ENCODE measurements at places on chromosomes 4 and X.

DNA sequence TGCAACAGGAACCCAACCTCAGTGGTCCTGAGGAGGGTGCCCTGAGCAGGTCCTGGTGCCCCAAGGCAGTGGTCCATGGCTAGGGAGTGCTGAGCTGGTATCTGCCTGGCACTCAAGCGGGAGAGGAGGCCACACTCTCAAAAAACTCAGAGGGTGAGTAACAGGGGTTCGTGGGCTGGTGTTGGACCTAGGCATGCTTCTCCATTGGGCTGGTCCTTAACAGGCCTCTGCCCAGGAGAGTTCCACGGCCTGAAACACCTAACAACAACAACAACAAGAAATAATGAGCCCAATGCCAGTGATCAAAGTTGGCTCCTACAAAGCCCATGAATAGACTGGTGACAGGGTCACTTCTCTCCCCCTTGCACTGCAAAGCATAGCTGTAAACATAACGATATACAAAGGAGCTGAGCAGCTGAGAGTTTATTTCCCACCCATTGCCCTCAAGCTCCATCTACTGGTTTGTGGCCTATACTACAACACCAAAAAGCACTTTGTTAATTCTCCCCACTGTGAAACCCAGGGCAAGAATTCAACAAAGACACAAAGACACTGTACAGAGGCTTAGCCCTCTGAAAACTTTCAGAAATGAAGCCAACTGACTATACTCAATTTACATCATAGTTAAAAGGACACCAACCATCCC, 736.1 kb upstream of the ADGRL3 start:
- peak; percentile 31 for DNase-seq

DNA sequence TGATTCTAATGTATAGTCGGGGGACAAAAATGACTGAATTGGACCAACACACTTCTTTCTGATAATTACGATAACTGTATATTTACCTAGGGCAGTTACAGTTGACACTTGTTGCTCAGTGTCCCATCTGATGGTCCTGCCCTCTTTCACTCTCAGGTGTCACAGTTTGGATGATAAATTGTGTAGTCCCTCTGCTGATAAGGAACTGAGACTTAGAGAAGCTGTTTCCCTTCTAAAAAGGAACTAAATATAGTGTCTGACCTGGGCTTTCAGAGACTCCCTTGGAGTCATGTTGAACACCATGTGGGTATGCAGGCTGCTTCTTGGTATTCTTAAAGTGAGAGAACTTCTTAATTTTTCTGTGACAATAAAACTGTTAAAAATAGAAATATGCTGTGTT, 23.7 kb upstream of the PNPLA4 start:
- no peak for DNase-seq

- DNase-seq: no peak
These were observed 168.8 kb downstream of the CLCN4 start for GRCh38 chrX:10325611-10326010.

- DNase-seq: no peak
These were observed 4.7 kb downstream of the LAMP2 start for GRCh38 chrX:120464411-120464810.

DNA sequence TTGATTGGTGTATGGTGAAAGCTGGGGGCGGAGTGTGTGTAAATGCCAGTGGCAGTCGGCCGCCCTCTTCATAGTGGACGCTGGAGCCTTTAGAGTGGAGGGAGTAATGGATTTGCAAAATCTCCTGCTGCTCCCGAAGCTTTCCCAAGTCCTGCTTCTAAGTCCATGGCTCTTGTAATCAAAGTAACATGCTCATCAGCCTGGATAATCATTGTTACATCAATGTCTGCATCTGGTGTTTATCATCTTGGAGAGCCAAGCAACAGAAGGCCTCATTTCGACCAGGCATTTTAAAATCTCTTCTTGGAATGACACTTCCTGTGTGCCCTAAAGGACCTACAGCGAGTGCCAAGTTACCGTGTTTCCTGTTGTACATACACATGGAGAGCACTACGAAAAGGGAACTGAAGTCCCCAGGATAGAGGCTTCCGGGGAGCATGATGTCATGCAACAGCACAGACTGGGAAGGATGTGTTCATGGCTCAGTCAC, 32.2 kb downstream of the UNC5C start:
- no peak for DNase-seq

DNA sequence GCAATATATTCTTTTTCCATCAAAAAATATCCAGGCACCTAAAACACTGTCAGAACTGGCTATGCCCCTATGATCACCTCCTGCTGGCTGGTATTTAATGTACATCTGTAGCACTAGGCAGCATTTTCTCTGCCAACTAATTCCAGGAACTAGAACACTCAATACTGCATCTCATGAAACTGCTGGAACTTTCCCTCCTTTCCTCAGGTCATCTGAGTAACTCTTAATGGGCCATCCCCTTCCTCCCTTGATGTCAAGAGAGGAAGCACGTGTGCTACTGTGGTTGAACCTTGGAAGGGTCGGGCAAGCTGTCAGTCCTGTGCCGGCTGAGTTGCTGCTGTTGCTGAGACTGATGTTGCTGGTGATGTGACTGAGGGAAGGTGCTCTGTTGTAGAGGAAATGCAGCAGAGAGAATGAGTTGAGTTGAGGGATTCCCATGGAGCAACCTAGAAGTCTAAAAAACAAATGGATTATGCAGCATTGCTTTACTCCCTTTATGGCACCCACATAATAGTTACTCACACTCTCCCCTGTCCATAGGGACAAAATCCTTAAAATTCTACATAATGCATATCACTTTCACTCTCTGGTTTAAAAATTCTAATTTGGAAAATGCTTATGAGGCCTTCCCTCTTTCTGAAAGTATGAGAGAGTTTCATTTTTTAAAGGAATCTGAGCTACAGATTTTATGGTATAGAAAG, 39.5 kb downstream of the TMEM165 start:
- DNase-seq: peak; percentile 47

- DNase-seq: no peak
These were observed 314 bp downstream of the P2RY8 start for GRCh38 chrX:1536712-1537030.

GRCh38 chr4:14223461-14223860, 595.9 kb upstream of the BOD1L1 start:
- no peak for DNase-seq

- DNase-seq: no peak
These were observed 20.4 kb downstream of the REPS2 start for GRCh38 chrX:16966752-16967448.

GRCh38 chr4:74463123-74463522, 18.2 kb downstream of the AREG start:
- no peak for DNase-seq

DNA sequence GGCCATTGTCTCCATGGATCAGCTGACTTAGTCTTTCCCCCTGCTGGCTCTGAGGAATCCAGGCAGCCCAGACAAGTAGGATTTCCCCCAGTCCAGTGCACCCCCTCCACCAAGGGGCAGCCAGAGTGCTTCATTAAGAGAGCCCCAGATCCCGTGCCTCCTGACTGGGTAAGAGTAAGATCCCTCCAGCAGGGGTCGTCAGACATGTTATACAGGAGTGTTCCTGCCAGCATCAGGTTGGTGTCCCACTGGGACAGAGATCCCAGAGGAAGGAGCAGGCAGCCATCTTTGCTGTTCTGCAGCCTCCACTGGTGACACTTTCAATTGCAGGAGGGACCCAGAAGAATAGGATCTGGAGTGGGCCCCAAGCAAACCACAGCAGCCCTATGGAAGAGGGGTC, 29.0 kb upstream of the INPP4B start:
- DNase-seq: peak; percentile 11

DNA sequence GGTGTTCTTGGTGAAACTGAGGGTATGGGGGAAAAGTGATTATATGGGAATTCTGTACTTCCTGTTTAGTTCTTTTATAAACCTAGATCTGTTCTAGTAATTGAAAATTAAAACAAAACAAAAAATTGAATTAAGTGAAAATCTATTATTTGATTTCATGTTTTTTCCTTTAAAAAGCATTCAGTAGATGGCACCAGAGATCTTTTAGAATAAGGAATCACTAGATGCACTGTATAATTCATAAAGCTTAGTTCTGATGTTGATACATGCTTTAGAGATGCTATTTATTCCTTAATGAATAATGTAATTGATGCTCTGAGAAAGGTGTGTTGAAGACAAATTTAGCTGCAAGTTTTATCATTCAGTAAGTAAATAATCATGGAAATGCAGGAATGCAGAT, 87.3 kb downstream of the LCORL start:
- DNase-seq: peak; percentile 6

GRCh38 chrX:106684207-106684606, 42.3 kb upstream of the RNF128 start:
- DNase-seq: no peak

- peak; percentile 70 for DNase-seq
These were observed 61.5 kb upstream of the MMAA start for GRCh38 chr4:145557720-145558119.

GRCh38 chr4:133102043-133102442, 47.1 kb upstream of the PCDH10 start:
- DNase-seq: no peak

DNA sequence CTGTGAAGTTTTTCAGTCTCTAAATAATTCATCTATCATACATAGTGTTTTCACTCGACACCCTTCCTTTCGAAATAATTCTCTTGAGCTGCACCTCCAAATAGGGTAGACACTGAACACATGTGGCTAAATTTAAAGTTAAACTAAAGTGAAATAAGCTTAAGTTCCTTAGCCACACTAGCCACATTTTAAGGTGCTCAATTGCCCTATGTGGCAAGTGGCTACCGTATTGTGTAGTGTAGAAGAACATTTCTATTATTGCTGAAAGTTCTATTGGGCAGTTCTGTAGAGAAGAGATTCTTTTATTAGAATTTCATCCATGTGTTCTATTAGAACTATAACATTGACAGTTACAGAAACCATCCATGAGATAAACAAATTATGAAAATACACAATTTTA, 107.0 kb upstream of the CTSO start:
- no peak for DNase-seq

DNA sequence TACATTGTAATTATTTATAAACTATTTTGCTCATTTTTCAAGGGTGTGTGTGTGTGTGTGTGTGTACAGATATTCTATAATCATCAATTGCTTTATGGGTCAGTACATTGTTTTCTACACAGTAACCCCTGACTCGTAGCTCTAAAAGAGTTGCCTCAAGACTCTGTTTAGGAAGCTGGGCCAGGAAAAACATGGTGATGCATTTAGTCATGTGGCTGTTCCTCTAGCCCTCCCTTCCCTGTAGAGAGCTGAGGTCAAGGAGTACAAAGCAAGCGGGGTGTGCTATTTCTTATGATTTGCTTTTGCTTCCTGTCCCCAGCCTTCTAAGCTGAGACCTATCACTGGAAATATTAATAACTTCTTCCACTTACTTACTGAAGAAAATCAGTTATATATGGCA, 34.8 kb upstream of the SPANXD start:
- peak; percentile 4 for DNase-seq

GRCh38 chr4:17985832-17986231, 35.7 kb downstream of the LCORL start:
- DNase-seq: no peak

DNA sequence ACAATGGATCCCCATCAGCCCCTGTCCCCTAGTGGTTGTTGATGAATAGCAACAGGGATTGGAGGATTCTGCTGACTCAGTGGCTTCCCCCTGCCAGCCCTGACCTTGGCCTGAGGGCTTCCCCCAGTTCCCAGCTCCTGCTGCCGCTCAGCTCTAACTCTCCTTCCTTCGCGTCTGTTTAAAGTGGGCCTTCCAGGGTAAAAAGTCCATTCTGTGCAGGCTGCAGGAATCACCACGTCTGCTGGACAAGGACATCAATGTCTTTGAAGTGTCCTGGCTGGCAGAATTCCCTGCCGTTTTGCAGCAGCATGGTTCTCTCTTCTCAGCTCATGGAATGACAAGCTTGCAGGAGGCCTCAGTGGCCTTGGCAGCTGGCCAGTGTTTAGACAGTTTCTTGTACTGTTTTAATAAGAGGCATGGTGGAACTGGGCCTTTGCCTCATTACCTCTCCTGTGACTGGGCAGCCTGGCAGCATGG, 152.5 kb upstream of the STX18 start:
- peak; percentile 42 for DNase-seq

GRCh38 chr4:40199999-40200874, 3.4 kb downstream of the RHOH start:
- DNase-seq: peak; percentile 40

DNA sequence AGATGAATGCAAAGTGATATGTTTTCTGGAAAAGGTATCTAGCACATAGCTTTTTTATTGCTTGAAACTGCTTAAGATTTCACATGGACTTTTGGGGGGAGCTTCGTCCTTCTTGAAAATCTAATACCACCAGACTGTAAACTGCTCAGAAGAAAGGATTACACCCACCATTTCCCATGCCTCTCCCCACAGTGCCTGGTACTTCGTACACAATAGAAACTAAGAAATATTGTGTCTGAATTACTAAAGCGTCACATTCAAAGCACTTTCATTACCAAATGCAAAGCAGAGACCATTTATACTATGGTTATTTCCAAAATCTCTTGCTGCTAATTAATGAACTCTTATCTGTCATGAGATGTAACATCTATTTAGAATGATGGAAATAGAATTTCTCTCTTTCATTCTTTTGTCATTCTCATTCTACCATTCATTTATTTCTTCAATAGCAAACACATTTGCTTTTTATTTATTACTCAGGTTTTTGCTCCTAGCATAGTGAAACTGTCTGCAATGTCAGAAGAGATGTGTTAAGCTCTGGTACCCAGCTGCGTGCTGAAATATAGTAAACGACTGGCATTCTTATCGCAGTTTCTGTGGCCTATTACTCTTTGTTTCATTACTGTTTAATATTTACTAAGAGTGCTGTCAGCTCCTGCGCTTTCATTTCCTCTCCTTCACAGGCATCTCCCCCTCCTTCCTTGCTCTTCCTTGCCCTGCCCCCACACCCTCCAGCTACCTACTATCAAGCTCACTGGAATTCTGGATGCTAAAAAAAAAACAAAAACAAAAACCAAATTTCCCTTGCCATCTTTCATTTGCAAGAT, 51.4 kb upstream of the RAPGEF2 start:
- DNase-seq: no peak

DNA sequence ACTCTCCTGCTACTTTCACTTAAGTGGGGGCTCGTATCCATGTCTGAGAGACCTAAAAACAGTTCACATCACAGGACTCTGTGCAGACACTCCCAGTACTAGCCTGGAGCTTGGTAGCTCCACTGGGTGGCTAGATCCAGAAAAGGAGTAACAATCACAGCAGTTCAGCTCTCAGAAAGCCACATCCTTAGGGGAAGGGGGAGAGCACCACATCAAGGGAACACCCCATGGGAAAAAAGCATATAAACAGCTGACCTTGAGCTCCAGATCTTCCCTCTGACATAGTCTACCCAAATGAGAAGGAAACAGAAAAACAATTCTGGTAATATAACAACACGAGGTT, 175.8 kb downstream of the FAM13A start:
- no peak for DNase-seq

- DNase-seq: no peak
These were observed 102.0 kb downstream of the HPGD start for GRCh38 chr4:174420316-174420715.

GRCh38 chrX:78327370-78328086, at the start of gene CYSLTR1:
Gene CYSLTR1, minus strand, starts transcription at chrX:78327611. Its CDS starts 53,865 bp downstream, at chrX:78273746.
- no peak for DNase-seq

GRCh38 chr4:124183231-124183630, 529.3 kb downstream of the ANKRD50 start:
- no peak for DNase-seq
